ENCODE measurements at places on chromosomes 12 and 14. TPM values are rescaled to one million over a fixed set of nuclear protein-coding genes. Genes with fewer than 3 reads are reported as not detected.

HPD gene
- not detected for total RNA-seq

KLRC1 gene
- total RNA-seq = not detected

KRT83 gene
- not detected for total RNA-seq

CRADD gene
- 9.9 TPM for total RNA-seq

C12orf50 gene
- total RNA-seq = not detected

RPL10L gene
- total RNA-seq = not detected

LRRC43 gene
- total RNA-seq = 0.98 TPM

OTX2 gene
- not detected for total RNA-seq

SLC25A47 gene
- total RNA-seq = not detected

LBHD2 gene
- not detected for total RNA-seq
